ENCODE measurements at places on chromosomes 13 and 19.

DNA sequence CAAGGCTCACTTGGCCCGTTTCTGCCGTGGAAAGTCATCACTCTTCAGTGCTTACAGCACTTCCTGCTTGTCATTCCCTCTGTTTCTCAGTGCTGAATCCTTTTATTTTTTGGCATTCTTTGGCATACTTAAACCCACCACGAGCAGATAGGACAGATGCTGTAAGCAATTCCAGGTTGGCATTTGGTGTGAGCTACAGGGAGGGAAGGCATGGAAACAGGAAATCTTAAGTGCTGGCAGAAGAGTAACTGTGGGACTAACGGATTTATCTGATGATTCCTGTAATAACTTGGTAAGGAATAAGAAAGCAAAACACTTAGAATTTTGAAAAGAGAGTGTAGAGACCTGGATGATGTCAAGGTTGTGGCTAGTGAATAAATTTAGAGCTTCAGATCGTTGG lies 273.4 kb downstream of the GPC6 start:
- no peak overlapping the region for H3K27ac ChIP-seq
- no peak overlapping the region for H3K4me3 ChIP-seq
- no peaks in the 10 kb centered on the region for H3K36me3 ChIP-seq
- H3K4me1 ChIP-seq = no peaks in the 10 kb centered on the region

DNA sequence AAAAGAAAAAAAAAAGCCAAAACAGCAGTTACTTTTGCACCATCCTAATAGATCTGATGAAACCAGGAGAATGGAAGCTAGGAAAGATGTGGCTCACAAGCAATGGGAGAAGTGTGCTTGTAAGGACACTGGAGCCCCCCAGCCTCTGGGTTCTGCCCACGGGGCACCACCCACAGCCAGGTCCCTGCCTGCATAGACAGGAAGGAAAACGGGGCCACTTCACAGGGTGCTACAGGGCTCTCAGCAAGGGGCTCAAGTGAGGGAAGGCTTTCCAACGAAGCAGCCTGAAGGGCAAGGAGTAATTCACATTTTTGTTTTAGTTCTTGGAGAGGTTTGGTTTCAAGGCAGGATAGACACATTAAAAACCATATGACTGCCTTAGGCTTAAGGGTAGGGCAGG lies 42.7 kb downstream of the BRD4 start:
- no peaks in the 10 kb centered on the region for H3K27me3 ChIP-seq
- peaks cover 96% of the 10 kb centered on the region for H3K4me1 ChIP-seq
- peaks cover 1% of the 10 kb centered on the region for H3K36me3 ChIP-seq
- no peak for DNase-seq
- no peak overlapping the region for H3K4me3 ChIP-seq

DNA sequence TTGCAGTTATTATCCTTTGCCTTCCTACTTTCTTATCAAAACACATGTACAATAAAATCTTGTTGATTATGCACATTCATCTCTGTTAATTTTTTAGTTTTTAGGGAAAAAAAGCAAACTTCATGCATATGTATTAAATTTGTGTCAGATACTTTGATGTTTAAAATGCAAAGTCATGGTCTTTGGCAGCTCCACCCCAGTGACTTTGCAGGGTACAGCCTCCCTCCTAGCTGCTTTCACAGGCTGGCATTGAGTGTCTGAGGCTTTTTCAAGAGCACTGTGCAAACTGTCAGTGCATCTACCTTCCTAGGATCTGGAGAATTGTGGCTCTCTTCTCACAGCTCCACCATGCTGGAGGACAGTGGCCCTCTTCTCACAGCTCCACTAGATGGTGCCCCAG lies 1988.1 kb upstream of the PCDH20 start:
- no peaks in the 10 kb centered on the region for H3K36me3 ChIP-seq
- H3K4me3 ChIP-seq = no peak overlapping the region
- H3K4me1 ChIP-seq = no peaks in the 10 kb centered on the region
- H3K27me3 ChIP-seq = no peaks in the 10 kb centered on the region
- no peak overlapping the region for H3K27ac ChIP-seq

GRCh38 chr19:17135001-17135853 lies 59.6 kb downstream of the MYO9B start:
- H3K4me1 ChIP-seq = peaks cover 67% of the 10 kb centered on the region
- H3K27ac ChIP-seq = peak overlapping the region; percentile 86
- no peaks in the 10 kb centered on the region for H3K27me3 ChIP-seq
- DNase-seq = peak; percentile 58

DNA sequence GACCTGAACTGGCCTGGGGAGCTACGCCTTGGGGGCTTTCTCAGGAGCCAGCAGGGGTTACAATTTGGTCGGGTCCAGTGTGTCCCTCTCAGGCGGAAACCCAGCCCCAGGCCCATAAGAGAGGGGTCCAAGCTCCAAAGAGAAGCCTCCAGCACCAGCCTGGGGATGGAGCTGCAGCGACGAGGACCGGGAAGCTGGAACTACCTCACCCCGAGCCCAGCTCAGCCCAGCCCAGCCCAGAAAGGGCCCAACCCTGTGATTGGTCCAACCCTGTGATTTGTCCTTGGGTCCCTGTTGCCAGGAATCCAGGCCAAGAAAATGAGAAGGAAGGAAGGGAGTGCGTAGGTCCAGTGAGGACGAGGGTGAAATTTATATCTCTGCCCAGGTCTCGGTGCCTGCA lies 24.1 kb downstream of the CLEC4M start:
- H3K27ac ChIP-seq = no peak overlapping the region
- peaks cover 15% of the 10 kb centered on the region for H3K4me1 ChIP-seq
- no peak for DNase-seq
- H3K27me3 ChIP-seq = peaks cover 27% of the 10 kb centered on the region
- H3K4me3 ChIP-seq = no peak overlapping the region
- no peaks in the 10 kb centered on the region for H3K36me3 ChIP-seq

GRCh38 chr19:11534948-11535347 lies 3.7 kb upstream of the CNN1 start:
- H3K27me3 ChIP-seq = peaks cover 10% of the 10 kb centered on the region
- H3K4me3 ChIP-seq = no peak overlapping the region
- H3K36me3 ChIP-seq = no peaks in the 10 kb centered on the region
- no peak for DNase-seq

- H3K4me3 ChIP-seq = no peak overlapping the region
- H3K27ac ChIP-seq = no peak overlapping the region
- H3K4me1 ChIP-seq = no peaks in the 10 kb centered on the region
- no peaks in the 10 kb centered on the region for H3K27me3 ChIP-seq
Measured at GRCh38 chr13:80562433-80563156, 221.7 kb upstream of the SPRY2 start.

- no peaks in the 10 kb centered on the region for H3K27me3 ChIP-seq
- no peaks in the 10 kb centered on the region for H3K36me3 ChIP-seq
- no peaks in the 10 kb centered on the region for H3K4me1 ChIP-seq
- no peak overlapping the region for H3K4me3 ChIP-seq
- DNase-seq = no peak
Measured at GRCh38 chr13:75016225-75016624, 465.7 kb downstream of the TBC1D4 start.

DNA sequence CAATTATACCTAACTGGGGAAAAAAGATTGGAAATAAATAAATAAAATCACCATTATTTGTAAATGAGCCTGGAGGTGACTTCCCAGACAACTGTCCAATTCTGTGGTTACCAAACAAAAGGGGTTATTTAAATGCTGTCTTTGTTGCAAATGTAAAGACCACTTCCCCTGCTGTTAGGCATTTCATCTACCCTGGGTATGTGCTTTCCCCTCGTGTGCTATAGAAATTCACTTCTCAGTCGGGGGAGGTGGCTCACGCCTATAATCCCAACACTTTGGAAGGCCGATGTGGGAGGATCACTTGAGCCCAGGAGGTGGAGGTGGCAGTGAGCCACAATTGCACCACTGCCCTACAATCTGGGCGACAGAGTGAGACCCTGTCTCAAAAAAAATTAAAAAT lies 101.9 kb upstream of the AKAP11 start:
- no peak overlapping the region for H3K4me3 ChIP-seq
- H3K4me1 ChIP-seq = no peaks in the 10 kb centered on the region
- H3K27ac ChIP-seq = no peak overlapping the region
- H3K36me3 ChIP-seq = no peaks in the 10 kb centered on the region

- H3K27ac ChIP-seq = no peak overlapping the region
- no peaks in the 10 kb centered on the region for H3K36me3 ChIP-seq
- peaks cover 21% of the 10 kb centered on the region for H3K27me3 ChIP-seq
- no peak overlapping the region for H3K4me3 ChIP-seq
- no peak for DNase-seq
Measured at GRCh38 chr13:30915691-30916541, 9.8 kb downstream of the MEDAG start.

DNA sequence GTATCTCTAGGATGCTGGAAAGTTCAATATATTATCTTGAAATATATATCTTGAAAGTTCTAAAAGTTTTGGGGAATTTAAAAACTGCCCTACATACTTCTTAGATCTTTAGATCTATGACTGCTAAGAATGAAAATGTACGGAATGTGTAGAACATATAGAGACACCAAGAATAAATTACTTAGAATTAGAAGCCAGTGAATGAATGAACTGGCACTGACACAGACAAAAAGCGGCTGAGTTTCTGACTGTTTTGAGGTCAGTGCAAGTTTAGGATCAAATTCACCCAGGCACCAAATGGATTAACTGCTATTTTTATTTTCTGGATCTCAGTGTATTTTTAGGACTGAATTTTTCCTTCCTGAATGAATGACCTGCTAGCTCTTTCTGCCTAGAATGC lies 411.2 kb downstream of the KCTD12 start:
- H3K27ac ChIP-seq = no peak overlapping the region
- peaks cover 2% of the 10 kb centered on the region for H3K27me3 ChIP-seq
- DNase-seq = no peak

DNA sequence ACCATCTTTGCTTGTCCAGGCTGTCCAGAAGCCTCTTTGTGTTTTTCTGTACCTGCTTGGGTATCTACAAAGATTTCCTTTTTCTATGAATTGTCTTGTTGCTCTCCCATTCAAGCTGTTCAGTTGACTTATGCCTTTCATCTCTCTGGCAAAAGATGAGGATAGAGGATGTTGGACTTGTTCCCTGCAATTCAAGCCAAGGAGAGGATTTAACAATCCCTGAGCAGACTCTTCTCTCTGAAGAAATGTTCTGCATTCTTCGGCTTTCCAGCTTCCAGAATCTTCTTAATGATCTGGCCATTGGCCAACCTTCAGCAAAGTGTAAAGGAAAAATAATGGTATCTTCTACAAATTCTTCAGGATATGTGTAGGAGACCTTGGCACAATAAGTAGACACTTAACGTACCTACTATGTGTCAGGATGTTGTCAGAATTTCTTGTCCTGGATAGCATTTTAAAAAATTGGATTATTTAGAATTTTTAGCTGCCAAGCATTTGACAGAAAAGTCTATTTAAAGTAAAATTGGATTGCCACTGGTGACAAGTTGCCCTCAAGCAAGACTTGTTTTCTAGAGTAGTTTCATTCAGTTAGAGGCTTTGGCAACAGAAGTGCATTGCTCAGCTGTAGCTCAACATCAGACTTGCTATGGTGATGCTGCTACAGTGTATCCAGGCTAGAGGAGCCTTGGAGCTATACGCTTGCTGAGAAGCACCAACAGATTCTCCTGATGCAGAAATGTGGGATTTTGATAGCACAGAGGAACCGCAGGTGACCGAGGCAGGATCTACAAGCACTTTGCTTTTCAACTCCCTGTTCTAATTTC lies 455.7 kb downstream of the SUCLA2 start:
- H3K27ac ChIP-seq = no peak overlapping the region
- no peak for DNase-seq
- H3K4me1 ChIP-seq = no peaks in the 10 kb centered on the region
- H3K36me3 ChIP-seq = no peaks in the 10 kb centered on the region
- no peak overlapping the region for H3K4me3 ChIP-seq

GRCh38 chr19:57363688-57364181 lies 384 bp downstream of the TRAPPC2B start:
- H3K4me1 ChIP-seq = peaks cover 17% of the 10 kb centered on the region

DNA sequence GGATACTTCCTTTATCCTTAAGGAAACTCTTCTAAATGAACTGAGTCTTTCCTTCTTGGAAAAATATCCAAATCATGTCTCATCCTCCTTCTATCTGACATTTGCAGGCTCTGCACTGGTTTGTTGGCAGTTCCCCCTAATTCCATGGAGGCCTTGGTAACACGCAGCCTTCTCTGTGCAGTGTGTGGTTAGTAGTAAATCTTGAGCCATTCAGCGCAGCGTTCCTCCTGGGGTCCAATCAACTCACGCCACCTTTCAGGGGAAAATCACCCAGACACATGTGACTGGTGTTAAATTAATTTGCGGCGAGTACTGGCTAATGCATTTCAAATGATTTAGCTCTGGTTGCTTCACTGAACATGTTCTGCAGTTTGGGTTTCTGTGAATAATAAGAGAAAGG lies 21.0 kb upstream of the CBY2 start:
- peaks cover 8% of the 10 kb centered on the region for H3K27me3 ChIP-seq
- no peak overlapping the region for H3K4me3 ChIP-seq
- no peak overlapping the region for H3K27ac ChIP-seq
- H3K36me3 ChIP-seq = no peaks in the 10 kb centered on the region
- no peak for DNase-seq
- no peaks in the 10 kb centered on the region for H3K4me1 ChIP-seq

- DNase-seq = no peak
- H3K4me3 ChIP-seq = no peak overlapping the region
- no peaks in the 10 kb centered on the region for H3K4me1 ChIP-seq
- no peaks in the 10 kb centered on the region for H3K27me3 ChIP-seq
- no peak overlapping the region for H3K27ac ChIP-seq
Measured at GRCh38 chr19:28535352-28535775, 677.6 kb downstream of the UQCRFS1 start.

DNA sequence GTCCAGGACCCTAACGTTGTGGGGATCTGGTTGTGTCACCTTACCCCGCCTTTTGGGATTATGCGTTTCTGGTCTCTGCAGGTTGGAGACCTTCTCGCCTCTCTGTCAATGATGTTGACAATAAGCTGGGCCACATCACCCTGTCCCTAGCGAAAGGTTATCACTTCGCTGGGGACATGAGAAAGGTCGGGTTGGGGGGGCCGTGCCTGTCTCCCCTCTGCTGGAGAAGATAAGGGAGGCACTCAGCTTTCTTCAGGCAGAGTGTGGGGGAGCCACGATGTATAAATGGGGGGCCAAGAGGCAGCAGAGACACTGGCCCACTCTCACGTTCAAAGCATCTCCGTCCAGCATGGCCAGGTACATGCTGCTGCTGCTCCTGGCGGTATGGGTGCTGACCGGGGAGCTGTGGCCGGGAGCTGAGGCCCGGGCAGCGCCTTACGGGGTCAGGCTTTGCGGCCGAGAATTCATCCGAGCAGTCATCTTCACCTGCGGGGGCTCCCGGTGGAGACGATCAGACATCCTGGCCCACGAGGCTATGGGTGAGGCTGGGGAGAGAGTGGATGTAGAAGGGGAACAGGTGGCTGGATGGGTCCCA lies at the start of gene RLN3:
Gene RLN3 (plus strand): TSS at position 293 of the 595 bp plus-strand sequence. CDS start 57 bp downstream, at position 350.
- no peaks in the 10 kb centered on the region for H3K27me3 ChIP-seq
- H3K4me3 ChIP-seq = no peak within 1 kb of the TSS
- peaks cover 36% of the 10 kb centered on the region for H3K4me1 ChIP-seq
- peaks cover 5% of the 10 kb centered on the region for H3K36me3 ChIP-seq

Measured in activated B cell treated with CpG ODN at 0.5 μM for 24 hours (primary cell).